ENCODE measurements at places on chromosomes 12 and 14.
A peak's percentile ranks its signal among the peaks of the same experiment; 100 is the strongest.

DNA sequence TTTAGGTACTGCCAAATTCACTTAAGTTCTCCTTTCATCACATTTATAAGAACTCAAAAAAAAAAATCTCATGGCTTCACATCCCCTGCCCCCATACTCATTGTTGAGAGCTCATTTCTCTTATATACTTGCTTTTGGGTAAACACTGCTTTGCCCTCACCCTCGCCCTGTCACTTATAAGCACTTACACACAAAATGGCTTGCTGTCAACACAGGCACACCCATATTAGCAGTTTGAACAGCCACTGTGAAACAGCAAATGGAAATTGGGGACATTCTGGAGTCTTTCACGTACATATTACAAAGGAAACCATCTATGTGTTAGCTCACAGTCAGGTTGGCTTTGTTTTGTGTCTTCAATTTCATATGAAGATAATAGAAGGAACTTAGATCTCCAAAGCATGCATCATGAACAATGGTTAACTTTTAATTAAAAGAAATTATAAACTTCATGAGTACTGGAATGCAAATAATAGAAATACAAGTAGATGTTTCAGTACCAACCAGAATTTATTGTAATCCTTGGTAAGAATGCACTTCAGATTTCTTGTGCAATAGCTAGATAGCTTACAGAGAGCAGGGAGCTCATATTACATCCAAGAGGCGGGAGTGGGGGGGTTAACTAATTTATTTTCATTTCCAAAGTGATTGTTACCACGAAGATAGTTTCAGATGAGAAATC lies 272.2 kb downstream of the ALG10B start:
- no peak for DNase-seq

GRCh38 chr12:121581686-121582429 lies 1.0 kb upstream of the KDM2B start:
- DNase-seq: peak; percentile 59

- DNase-seq: no peak
Observed at GRCh38 chr12:71158361-71158882, 623 bp upstream of the TSPAN8 start.

- DNase-seq: peak; percentile 74
Observed at GRCh38 chr12:77120156-77121085, 55.1 kb upstream of the E2F7 start.

GRCh38 chr12:112928978-112929377 lies 9.3 kb upstream of the OAS3 start:
- no peak for DNase-seq

DNA sequence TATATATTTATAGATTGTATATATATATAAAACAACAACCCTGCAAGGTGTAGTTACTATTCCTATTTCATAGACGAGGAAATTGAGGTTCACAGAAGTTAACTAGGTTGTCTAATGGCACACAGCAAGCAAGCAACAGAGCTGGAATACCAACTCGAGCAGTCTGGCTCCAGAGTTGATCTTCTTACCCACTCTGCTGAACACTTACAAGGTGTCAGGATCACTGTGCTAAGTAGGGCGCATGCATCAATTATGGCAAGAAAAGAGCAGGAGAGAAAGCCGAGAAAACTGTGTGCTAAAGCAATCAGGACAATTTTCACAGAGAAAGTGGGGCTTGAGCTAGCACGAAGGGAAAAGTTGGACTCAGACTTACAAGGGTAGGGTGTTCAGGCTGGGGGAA lies 15.9 kb upstream of the ARMH4 start:
- no peak for DNase-seq

DNA sequence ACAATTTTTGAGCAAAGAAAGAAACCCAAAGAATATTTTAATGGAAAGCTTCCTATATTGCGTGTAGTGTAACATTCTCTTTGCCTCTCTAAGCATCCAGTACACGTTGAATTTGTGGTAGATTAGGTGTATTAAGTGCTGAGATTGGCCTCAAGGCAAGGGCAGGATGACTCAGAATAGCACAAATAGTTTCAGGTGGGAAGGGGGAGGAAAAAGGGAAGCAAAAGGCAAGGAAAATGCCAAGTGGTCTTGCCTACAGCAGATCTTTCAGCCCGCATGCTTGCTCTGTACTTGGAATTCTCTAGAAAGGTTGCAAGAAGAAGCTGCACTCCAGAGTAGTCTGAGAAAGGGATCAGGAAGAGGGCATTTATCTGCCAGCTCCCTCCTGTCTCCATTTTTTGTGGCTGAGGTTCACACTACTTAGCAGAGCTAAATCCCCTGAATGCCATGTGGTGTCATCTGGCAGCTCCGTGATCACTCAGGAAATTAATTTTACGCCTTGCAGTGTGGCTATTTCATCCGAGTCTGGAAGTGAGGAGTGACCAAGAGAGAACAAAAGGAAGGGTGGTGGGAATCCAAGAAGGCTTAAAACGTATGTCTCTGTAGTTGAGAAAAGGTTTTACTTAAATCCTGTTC lies 28.5 kb downstream of the CDKN1B start:
- DNase-seq: no peak

- no peak for DNase-seq
Observed at GRCh38 chr12:103913100-103913499, 17.1 kb upstream of the HSP90B1 start.

DNA sequence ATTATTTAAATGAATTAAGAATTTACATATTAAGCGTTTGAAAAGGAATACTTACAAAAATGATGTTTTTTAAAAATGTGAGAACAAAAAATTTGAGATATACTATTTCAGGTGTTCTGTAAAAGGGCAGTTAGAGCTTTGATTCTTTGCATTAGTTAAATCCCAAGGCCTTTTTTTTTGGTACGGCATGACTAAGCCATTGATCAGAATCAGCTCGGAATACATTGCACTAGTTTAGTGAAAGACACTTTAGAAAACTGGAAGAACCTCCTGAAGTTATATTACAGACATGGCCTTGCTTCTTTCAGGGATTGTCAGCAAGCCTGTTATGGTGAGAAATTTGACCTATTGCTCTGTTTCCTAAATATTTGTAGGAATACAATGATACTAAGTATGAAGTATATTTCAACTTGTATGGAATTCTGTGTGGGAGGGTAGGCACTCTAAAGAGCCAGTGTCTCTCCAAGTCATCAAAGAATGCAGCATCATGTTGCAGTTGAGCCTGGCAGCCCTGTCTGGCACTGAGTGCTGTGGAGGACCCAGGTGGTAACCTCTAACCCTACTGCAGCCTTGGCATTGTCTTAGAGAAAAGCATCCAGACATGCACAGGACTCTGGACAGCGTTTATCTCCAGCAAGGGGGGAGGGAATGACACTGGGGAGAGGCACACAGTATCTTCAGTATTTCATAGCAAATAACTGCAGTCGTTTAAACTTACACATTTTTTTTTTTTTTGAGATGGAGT lies 1.5 kb downstream of the KLC1 start:
- no peak for DNase-seq

DNA sequence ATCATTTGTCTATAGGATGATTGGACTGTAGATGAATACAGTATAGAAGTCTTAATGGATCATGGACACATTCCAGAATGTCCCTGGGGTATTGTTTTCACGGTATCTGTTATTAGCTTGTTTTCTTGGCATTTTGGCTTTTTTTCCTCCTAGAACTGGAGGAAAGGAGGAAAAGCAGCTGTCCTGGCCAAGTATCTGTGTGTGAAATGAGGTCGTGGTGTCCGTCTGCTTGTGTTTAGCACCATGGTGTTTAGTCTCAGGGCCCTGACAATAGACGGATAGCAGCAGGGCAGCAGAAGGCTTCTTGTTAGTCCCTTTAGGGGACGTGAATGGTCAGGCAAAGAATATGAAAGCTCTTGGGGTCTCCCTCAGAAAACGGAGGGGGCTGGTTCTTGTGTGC lies 21.2 kb downstream of the FGF6 start:
- DNase-seq: no peak

DNA sequence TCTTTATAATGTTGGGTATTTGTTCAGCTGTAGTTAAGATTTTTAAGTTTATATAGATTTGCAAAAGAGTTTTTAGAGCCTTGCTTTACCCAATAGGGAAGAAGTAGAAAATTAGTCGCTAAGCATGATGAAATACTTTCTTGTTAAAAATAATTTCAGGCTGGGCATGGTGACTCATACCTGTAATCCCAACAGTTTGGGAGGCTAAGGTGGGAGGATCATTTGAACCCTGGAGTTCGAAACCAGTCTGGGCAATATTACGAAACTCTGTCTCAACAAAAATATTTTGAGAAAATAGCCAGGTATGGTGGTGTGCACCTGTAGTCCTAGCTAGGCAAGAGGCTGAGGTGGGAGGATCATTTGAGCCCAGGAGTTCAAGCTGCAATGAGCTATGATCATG lies 18.7 kb upstream of the SCFD1 start:
- DNase-seq: no peak

DNA sequence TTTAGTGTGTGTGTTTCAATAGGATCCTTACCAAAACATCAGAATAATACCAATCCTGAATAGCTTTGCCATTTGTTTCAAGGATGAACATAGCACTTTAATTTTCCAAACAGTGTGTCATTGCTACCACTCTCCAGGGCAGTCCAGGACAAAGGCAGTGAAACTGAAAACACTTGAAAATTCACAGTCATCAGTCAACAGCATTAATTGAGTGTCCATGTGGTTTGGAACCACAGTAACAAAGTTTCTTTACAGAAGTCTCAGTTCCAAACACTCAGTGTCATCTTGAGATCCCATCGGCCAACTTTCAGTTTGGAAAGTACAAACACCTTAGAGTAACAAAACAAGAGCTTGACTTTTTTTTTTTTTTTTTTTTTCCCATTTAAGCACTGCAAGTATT lies 228.4 kb upstream of the SOX5 start:
- DNase-seq: no peak

DNA sequence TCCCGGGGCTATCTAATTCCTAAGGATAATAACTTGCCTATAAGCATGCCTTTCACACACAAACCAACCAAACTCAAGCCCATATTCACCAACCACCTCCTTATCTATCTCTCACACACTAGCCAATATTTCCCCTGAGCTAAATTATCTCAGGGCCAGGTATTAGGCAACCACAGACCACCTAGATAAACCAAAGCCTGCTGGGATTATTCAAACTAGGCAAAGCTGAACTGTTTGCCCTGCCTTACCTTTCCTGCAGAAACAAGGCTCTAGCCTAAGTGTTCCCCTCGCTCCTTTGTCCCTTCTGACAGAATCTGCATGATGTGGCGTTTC lies 114.7 kb upstream of the EEA1 start:
- DNase-seq: no peak

- no peak for DNase-seq
Observed at GRCh38 chr12:95516757-95517156, 34.5 kb downstream of the USP44 start.

- peak; percentile 54 for DNase-seq
Observed at GRCh38 chr12:93176165-93176564, 201.6 kb upstream of the NUDT4 start.

DNA sequence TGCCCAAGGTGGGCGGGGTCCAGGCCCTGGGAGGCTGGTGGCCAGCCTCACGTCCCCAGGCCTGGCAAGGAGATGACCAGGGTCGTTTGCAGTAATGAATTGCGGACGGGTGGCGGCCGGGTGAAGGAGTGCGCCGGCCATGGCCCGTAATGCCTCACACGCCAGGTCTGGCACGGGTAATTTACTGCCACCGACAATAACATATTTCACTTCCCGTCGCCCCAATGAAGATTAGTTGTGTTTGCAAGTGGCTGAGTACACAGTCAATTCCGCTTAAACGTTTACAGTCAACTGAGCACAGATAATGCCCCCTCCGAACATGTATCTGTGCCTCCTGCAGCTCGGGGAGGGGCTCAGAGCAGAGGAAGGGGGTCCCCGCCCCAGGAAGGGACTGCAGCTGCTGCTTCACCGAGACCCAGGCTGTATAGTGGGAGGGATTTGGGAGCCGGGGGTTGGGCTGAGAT lies 48.3 kb downstream of the MVK start:
- DNase-seq: no peak

DNA sequence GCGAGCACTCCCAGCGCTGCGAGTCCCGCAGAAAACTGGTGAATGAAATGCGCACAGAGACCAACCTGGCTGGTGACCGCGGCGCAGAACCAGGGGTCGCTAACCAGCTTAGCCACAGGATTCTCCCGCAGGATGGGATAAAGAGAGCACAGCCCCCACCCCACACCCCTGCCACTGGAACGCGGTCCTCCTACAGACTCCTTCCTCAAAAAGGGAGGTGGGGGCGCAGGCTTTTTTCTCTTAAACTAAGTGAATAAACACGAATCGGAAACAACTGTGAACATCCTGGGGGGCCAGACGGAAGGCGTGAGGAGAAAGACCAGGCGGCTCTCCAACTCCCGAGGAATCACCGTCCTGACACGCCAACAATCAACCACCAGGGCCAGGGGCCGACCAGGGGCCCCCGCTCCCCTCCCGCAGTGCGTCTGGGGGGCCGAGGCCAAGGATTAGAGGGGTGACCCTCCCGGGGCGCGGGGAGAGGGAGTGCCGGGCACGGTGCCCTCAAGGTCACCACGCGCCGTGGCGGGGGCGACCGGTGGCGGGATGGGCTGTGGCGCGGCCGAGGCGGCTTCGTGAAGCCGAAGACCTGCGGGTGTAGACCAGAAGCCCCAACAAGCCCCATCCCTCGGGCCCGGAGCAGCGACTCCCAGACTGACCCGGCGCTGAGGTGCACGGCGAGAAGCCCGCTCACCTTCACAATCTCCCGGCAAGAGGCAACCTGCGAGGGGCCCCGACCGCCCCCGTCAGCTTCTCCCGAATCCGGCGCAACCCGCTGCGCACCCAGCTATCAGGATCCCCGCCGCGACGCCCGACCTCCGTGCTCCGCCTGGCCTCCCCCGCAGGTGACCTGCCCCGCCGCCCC lies 704 bp downstream of the ATP2B1 start:
- peak; percentile 31 for DNase-seq

- DNase-seq: no peak
Observed at GRCh38 chr14:95386536-95387095, 66.9 kb upstream of the CLMN start.

GRCh38 chr12:106301611-106302321 lies 767 bp upstream of the TCP11L2 start:
- DNase-seq: peak; percentile 21

GRCh38 chr12:24586293-24586692 lies 362.6 kb downstream of the BCAT1 start:
- DNase-seq: peak; percentile 5

DNA sequence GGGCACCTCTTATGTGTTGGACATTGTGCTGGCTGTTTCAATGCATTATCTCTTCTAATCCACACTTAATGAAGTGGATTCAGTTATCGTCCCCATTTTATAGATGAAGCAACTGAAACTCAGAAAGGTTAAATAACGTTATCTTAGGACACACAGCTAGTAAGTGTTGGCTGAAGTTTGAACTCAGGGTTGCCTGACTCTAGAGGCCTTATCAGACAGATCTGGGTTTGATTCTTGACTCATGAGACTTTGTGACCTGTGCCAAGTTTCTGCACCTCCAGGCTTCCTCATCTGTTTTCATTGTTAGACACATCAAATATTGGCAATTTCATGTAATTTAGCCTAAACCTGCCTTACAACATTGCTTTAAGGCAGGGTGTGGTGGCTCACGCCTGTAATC lies 18.2 kb upstream of the IRF2BPL start:
- DNase-seq: no peak

GRCh38 chr14:76767681-76768656 lies 6.7 kb downstream of the VASH1 start:
- DNase-seq: no peak

DNA sequence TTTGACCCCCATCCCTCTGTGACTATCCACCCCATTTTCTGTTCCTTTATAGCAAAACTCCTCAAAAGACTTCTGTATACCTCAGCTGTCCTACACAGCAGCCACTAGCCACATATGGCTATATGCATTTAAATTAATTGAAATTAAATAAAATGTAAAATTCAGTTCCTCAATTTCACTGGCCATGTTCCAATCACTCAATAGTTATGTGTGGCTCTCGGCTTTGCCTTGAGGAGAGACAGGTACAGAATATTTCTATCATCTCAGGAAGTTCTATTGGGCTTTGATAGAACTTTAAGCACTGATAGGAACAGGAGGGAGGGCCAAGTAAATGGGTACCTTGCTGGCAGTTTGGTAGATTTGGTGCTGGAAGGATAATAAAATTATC lies 280.3 kb upstream of the AMIGO2 start:
- DNase-seq: no peak
